ENCODE measurements at places on chromosomes 16 and 17. TPM values are rescaled to one million over a fixed set of nuclear protein-coding genes. Genes with fewer than 3 reads are reported as not detected.

DNA sequence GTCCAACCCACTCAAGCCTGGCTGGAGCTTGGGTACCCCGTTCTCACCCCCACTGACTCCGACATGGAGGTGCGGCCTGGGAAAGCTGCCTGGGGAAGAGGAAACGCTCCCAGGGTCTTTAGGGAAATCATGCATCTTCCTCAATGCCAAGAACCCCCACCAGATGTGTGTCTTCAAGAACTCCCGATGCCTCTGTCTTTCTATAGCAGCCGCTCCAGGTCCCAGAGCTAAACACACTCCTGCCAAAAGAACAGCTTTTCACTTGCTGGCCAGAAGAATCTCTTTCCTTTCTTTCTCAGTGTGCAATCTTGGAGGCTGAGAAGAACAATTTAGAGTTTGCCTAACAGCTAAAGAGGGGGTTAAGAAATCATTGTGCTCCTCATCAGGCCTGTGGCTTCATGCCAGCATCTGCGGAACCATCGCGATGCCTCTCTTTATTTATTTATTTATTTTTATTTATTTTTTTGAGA, 41.1 kb upstream of the MTSS2 start:
- no peak for DNase-seq

- no peak for DNase-seq
Measured at GRCh38 chr17:43892647-43892952, 14.7 kb downstream of the MPP2 start.

Gene NPIPB6
- 3.3 TPM for total RNA-seq

DNA sequence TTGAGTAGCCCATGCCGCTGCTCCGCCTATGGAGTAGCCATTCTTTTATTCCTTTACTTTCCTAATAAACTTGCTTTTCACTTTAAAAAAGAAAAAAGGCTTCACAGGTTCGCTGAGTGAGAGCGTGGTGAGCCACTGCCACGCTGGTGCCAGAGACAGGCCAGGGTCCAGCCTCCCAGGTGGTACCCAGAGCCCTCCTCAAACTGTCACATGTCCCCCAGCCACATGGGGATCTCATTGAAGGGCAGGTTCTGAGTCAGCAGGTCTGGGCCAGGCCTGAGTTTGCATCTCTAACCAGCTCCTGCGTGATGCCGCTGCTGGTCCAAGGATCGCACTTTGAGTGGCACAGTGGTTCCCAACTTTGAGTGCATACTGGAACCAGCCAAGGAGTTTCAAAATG, 36.2 kb downstream of the RBFOX3 start:
- DNase-seq: peak; percentile 37

GRCh38 chr16:57089406-57089805, 3.0 kb upstream of the CPNE2 start:
- DNase-seq: no peak

GRCh38 chr16:70390774-70391173, 44.1 kb downstream of the DDX19A start:
- DNase-seq: no peak

Gene SLC52A1
- total RNA-seq: not detected

Gene CAMKK1
- 5.1 TPM for total RNA-seq

Gene PCTP
- total RNA-seq: 11.2 TPM

- no peak for DNase-seq
Measured at GRCh38 chr16:15988268-15989013, 39.0 kb downstream of the ABCC1 start.

DNA sequence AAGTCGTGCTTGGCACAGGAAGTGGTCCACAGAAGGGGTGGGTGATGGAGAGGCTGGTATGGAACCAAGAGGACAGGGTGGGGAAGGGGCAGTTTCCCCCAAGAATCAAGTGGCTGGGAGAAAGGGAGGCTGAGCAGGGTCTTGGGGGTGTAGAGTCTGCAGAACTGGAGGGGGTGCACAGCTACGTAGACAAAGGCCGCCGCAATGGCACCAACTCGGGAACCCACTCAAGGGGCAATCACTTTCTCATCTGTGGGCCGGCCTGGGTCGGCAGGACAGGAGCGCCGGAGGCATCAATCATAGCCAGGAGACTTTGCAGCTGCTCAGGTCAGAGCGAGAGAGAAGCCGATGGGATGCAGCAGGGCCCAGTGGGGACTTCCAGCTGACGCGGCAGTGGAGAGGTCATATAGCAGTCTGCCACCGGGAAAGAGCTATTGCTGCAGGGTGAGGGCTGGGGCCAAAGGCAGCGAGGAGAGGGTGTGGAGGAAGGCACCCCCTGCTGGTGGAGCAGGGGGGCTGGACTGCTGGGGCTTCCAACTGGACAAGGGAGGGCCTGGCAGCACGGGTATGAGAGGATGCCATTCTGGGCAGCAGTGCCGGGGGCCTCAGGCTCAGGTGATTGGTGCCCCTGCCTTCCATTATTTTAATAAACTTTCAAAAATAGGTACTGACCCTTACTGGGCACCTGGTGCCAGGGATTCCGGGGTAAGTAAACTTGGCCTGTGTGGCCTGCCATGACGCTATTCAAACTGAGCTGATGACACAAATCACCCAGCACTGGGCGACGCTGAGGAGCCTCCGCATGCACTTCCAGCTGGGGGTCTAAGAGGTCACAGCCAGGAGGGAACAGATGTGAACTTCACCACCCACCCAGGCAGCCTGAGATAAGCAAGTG, 52.5 kb upstream of the MTSS2 start:
- DNase-seq: peak; percentile 77

- DNase-seq: no peak
Measured at GRCh38 chr17:78661093-78661770, 84.0 kb upstream of the DNAH17 start.

DNA sequence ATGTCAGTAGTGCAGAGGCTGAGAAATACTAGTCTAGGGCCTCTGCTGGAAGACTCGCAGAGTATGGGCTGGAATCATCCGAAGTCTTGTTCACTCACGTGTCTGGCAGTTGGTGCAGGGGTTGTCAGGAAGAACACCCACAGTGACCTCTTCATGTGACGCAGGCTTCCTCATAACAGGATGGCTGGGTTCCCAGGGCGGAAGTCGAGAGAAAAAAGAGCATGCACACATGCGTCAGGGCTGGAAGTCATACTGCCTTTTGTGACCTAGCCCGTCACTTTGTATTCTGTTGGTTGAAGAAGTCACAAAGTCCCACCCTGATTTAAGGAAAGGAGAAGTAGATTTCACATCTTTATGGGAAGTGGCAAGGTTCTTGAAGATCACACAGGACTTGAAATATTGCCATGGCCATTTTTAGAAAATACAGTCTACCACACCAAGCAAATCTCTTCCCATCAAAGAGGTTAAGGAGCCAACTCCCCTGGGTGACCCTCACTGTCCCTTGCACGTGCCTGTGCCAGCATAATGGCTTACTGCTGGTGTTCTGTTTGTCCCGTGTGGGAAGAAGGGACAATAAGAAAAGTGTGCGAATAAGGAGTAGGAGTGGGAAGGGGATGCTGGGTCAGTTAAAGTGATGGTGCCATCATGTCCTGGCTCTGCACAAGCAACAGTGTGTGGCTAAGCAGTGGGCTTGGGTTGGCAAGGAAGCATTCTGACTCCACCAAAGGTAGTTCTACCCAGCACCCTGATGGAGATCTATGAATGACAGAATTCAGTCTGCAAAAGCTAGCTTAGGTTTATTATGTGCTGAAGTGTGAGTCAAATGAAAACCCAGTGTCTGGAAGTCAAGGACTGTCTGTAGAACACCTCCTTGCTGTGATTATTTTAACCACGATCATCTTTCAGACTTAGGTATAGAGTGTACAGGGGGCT, 28.1 kb downstream of the HEATR3 start:
- DNase-seq: peak; percentile 79

DNA sequence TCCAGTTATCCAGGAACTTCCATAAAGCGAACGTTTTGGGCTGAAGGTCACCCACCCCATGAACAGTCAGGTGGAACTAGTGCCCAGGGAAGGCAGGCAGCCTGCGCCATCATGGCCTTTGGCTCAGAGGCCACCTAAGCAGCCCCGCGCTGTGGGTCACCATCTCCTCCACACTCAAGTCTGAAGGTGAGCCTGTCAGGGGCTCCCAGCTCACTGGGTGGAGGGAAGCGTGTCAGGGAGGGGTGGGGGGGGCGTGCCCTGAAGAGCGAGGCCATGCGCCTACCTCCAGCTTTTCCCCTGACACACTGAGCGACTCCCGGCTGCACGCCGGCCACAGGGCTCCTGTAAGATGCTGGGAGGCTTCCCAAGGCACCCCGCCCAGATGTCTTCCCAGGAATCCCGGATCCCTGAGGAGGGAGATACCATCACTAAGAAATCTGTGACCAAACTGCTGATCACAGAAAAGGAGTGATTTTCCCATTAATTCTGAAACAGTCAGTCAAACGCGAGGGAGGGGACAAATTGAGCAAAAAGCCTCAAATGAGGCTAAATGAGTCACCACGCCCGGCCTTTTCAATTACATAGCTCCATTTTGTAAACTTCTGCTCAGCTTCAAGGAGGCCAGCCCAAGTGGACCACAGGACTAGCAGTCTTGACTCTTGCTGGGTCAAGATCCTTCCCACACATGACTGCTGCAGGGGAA, 26.5 kb upstream of the SLC25A19 start:
- no peak for DNase-seq

Gene TPSD1
- total RNA-seq: not detected

DNA sequence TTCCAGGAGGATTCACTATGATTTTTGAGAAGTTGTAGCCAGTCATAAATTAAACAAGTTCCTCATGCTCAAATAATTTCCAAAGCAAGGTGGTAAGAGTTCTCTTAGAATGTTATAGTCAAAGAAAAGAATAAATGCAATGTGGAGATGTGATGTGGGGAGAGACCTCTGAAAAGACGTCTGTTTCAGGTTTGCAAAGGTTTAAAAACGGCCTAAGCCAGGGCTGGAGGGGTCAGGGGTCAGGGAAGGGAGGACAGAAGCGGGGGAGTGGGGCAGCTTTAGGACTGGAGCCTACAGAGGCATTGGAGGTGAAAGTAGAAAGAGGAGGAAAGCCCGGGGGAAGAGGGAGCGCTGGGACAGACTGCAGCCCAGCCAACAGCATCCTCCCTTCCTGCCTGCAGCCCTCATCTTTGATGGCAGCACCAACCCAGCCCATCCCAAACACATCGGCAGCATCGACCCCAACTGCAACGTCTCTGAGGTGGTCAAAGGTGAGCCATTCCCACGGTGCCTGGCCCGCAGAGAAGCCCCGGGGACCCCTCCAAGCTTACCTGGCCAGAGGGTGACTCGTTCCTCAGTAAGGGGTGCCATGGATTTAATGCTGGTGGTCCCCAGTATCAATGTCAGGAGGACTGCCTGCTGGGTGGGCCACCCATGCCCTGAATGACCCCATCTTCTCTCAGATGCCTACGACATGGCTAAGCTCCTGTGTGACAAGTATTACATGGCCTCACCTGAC, 11.4 kb downstream of the PDK2 start:
- no peak for DNase-seq

Gene KRTAP4-4
- not detected for total RNA-seq

Gene PMFBP1
- 0.66 TPM for total RNA-seq

Gene WNK4
- 0.19 TPM for total RNA-seq

GRCh38 chr16:75099738-75100602, 16.6 kb downstream of the LDHD start:
- DNase-seq: no peak

Gene TBC1D3E
- not detected for total RNA-seq

DNA sequence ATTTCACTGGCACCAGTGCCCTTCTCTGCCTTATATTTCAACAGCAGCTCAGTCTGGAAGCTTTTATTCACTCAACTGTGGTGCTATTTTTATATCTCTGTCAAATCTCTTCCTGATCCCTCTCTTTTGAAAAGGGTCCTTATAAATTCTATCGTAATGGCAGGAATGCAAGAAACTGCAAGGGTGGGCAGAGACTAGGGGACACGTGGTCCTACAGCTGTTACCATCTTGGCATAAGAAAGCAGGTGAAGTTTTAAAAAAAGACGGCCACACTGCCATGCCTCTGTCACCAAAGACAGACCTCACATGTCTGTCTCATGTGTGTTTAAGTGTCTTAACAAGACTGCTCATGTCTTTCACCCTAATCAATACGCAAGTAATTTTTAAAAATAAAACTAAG, 368.4 kb upstream of the CDH11 start:
- DNase-seq: no peak

- DNase-seq: peak; percentile 81
Measured at GRCh38 chr16:24010440-24011089, 174.8 kb downstream of the PRKCB start.

Gene RAB11FIP4
- total RNA-seq: 2.6 TPM

- no peak for DNase-seq
Measured at GRCh38 chr17:38620551-38621277, 15.0 kb upstream of the SRCIN1 start.

DNA sequence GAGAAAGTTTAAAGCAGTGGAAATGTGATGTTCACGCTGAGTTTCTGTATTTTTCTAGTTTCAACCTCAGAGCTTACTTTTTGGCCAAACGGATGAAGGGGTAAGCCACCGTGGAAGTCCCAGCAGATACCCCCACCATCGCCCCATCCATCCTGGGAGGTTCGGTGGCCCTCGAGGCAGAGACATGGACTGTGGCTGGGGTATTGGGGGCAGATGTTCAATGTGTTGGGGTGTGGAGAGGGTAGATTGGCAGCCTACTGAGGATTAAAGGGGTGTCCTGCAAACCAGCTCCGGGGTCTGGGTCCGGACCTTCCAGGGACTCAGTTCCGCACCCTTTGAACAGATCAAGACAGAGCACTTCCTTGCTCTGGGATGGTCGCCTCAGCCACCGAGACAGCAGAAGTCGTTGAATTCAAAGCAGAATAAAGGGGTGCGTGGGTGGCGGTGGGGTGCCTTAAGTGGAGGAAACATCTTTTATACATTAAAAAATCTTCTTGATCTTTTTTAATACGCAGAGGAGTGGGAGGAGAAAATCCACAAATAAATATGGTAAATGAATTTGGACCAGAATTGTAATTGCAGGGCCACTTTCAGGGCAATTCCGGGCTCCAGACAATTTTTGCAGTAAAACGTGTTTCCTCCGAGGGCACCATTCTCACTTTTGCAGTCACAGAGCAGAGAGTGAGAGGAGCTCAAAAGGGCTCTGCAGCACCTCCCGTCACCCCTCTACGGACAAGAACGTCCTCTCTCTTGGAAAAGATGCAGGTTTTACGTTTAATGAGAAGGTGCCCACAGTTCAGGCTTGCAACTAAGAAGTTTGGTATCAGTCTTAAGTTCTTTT, 8.2 kb upstream of the CBX8 start:
- DNase-seq: no peak
